ENCODE measurements at places on chromosomes 5 and 9.

- peak; percentile 20 for DNase-seq
Measured at GRCh38 chr9:114339130-114339908, 9.7 kb downstream of the ORM2 start.

- DNase-seq = no peak
Measured at GRCh38 chr5:129853588-129853987, 50.7 kb upstream of the CHSY3 start.

DNA sequence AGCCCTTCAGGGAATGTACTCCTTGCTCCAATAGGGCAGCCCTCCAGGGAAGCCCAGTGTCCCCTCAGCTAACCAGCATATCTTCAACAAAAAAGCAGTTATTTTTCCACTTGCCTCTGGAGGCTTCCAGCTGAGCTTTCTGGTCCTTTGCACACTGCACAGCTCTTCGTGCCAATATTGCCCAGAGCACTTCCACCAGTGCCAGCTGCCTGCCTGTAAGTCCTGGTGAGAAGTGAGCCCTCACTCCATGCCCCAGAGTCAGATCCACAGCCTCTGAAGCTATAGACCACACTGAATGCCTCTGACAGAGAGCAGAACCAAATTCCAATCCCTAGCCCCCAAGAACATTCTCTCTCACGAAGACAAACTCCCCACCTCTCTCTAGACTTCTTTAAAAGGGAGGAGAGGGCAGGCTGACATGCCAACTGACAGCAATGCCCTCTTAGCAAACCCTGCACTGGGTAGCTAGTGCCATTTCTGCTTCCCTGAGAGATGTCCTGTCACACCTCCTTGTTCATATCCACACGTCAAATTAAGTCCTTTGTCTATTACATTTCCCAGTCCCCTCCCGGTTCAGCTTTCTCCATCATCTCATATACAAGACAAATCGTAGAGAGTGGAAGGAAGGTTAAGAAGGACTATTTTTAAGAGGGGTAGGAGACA lies 12.7 kb upstream of the HEXB start:
- DNase-seq = no peak

DNA sequence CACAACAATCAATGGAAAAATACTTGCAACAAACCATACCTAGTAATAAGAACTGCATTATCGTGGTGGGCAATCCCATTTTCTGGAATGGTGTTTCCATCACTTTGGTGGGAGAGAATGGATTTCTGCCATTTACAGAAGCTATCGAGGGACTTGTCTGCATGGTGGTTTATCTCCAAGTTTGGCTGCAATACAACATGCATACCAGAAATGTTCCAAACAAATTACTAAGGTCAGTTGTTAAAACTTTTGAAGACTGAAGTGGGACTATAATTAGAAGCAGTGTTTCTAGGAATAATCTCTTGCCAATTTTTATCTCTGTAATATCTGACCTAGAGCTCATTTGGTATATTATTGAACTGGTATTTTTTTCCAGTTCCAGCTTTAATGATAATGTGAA lies 30.3 kb downstream of the ADAMTS6 start:
- DNase-seq = no peak

GRCh38 chr5:167743695-167744464 lies 547.6 kb upstream of the WWC1 start:
- DNase-seq = no peak

DNA sequence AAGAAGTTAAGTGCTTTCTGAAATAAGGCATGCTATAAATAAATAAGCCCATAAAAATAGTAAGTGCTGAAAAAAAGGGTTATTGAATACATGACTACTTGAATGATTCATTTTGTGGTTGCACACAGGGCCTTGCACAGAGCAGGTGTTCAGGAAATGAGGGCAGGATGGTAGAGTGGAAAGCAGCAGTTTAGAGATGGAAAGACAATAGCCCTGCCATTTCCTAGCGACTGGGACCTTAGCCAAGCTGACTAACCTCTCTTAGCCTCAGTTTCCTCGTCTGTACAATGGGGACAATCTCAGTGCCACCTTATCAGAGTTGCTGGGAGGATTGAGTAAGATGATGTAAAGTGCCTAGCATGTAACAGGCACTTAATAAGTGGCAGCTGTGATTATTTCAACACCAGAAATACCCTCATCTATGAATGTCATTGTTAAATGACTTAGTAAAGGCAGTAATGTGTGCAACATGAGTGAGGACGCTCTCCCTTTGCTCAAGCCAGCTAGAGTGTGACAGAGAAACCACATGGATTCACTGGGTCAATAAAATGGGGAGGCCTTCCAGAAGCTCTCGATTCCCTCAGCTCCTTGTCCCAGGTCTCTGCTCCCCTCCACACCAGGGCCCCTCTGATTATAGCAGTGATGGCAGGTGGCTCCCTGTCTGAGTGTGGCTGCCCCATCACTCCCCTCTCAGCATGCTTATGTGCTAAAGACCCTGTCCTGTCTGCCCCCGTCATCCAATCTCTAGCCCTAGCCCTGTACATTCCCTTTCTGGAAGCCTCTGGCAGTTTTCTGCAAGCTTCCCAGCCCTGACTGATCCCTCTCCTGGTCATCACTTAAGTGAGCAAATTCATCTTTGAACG lies 16.0 kb upstream of the PHF19 start:
- DNase-seq = no peak

GRCh38 chr9:129749575-129749974 lies 3.3 kb downstream of the PTGES start:
- DNase-seq = no peak

DNA sequence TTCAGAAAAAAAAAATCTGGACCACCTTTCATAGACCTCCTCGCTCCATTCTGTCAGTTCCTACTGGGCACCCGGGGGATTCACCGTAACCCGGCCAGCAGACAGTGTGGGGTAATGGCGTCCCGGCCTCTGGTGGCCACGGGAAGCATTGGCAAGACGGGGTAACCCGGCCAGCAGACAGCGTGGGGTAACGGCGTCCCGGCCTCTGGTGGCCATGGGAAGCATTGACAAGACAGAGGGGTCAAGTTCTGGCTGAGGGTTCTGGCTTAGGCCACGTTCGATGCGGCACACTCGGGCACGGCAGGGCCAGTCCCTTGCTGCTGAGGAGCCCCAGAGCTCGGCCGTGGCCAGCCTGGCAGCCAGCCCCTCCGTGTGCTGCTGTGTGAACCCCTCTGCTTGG lies 116.2 kb upstream of the RAPGEF1 start:
- DNase-seq = no peak

- no peak for DNase-seq
Measured at GRCh38 chr5:170913573-170913972, 51.8 kb downstream of the RANBP17 start.

- no peak for DNase-seq
Measured at GRCh38 chr5:10262995-10263394, 12.9 kb downstream of the CCT5 start.

DNA sequence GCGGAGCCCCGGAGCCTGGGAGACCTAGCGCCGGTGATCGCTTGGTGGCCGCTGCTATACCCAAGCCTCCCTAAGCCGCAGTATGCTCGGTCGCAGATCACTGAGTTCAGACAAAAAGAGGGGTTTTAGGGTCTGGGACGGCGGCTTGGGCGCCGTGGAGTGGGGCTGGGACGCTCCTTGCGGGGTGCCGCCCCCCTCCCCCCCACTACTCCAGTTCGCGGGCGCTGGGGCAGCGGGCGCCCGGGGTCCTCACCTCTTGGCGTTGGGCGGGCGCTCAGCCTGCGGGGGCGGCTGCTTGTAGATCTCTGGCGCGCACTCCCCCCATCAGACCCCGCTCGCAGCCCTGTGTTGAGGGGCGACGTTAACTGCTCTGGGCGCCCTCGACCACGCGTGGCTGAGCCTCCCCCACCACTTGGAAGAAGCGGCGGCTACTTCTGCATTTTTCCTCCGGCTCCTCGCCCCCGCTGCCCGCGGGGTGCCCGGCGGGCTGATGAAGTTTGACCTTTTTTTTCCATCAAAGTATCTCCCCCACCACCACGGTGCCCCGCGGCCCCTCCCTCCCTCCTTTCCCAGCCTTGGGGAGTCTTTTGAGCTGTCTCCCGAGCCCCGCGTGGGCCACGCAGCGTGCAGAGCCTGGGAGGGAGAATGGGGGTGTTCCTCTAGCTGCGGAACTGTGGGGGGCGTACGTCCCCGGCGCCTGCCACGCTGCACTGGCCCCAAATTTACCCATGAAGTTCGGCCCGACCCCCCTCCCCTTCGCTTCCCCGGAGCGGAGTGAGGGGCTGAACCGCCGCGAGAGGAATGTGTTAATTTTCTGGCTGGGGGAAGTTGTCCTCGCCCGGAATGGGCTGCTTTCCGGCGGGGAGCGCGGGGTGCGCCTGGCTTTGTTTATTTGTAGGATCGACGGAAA lies 1.2 kb downstream of the CXXC5 start:
- no peak for DNase-seq

DNA sequence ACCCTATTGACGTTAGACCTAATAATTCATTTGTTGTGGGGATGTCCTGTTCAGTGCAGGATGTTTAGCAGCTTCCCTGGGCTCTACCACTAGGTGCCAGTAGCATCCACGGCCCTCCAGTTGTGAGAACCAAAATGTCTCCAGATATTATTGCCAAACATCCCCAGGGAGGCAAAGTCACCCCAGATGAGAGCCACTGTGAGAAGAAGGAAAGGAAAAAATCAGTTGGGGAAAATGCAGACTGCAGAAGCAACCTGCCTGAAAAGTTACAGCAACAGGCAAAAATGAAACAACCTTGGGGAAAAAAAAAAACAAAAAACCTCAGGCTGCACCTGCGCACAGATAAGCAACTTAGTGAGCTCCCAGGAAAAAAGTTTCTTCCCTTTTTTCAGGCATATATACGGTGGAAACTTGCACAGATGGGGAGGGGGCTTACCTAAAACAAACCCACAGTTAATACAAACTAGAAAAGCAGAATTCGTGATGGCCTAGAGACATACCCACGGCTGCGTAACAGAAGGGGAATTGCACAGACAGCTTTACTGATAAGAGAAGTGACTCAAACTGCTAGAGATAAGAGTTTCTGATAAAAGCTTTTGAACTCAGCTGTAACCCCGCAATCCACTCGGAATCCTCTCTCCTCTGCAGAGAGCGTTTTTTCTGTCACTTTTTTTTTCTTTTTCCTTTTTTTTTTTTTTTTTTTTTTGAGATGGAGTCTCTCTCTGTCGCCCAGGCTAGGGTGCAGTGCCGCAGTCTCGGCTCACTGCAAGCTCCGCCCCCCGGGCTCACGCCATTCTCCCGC lies 29.8 kb upstream of the FBP1 start:
- no peak for DNase-seq

- no peak for DNase-seq
Measured at GRCh38 chr9:82675605-82676004, 387.3 kb downstream of the RASEF start.
